NCI-H524 treated with DMSO at 0.1 percent for 48 hours (cell line): ENCODE measurements at places on chromosomes 6 and 20.

GRCh38 chr6:169473663-169474062, 220.0 kb upstream of the THBS2 start:
- no peak for DNase-seq

DNA sequence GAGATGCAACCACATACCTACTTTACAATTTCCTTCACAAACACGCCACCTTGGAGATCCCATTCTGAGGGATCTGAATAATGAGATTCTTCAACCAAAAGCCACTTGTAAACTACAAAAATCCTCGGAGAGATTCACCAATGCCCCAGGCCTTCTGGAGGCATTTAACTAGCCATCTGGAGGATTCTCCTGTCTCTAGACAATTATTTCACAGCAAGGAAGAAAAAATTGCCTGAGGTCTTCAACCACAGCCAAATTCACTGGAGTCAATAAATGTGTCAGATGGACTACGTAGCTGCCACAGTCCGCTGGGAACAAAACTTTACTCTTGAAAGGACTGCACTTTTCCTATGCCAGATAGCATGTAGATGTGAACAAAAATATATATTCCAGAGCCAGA, 19.0 kb upstream of the DCDC2 start:
- peak; percentile 44 for DNase-seq

DNA sequence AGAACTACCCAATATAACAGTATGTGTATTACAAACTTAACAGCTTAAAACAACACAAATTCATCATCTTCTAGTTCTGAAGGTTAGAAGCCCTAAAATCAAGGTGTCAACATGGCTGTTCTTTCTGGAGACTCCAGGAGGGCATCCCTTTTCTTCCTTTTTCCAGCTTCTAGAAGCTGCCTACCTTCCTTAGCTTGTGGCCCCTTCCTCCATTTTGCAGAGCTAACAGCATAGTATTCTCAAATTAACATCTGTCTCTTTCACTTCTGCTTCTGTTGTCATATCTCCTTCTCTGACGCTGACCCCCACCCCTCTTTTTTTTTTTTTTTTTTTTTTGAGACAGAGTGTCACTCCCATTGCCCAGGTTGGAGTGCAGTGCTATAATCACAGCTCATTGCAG, 52.8 kb upstream of the AKIRIN2 start:
- no peak for DNase-seq

DNA sequence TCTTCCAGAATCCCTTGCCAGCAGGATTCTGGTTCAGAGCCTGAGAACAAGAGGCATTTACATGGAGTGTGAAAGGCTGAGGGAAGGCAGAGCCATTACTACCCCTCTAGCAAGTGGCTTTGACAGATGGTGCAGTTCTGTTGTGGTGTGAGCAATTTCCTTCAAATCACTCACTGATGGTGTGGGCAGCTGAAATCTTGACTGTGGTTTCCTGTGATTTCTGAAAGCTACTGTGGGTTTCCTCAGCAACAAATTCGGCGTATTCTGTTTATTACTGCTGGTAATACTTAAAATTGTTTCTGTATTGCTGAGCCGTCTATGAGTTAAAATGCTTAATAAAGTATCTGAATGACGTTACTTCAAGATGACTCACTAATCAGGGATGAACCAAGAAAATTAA, 181.5 kb upstream of the TCF21 start:
- DNase-seq, result peak; percentile 82

- no peak for DNase-seq
Measured at GRCh38 chr20:62127799-62128198, 5.5 kb downstream of the LSM14B start.

- no peak for DNase-seq
Measured at GRCh38 chr6:8027965-8028651, 36.1 kb downstream of the BLOC1S5 start.

DNA sequence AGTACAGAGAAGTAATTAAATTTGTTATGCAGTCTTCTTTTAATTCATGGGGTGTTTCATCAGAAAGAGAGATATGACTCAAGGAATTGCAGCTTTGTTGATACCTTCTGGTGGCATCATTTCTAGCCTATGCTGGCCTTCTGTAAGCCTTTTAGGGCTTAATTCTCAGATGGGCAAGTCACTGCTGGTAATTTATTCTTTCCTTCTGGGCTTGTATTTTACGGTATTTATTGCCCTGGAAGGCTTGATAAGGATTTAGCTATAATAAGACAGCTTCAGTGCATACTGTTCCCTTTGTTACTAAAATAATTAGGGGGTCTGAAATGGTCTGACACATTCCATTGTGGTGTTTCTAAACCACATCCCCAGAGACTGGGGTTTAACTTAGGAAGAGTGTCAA, 57.9 kb upstream of the EMILIN3 start:
- DNase-seq, result no peak

DNA sequence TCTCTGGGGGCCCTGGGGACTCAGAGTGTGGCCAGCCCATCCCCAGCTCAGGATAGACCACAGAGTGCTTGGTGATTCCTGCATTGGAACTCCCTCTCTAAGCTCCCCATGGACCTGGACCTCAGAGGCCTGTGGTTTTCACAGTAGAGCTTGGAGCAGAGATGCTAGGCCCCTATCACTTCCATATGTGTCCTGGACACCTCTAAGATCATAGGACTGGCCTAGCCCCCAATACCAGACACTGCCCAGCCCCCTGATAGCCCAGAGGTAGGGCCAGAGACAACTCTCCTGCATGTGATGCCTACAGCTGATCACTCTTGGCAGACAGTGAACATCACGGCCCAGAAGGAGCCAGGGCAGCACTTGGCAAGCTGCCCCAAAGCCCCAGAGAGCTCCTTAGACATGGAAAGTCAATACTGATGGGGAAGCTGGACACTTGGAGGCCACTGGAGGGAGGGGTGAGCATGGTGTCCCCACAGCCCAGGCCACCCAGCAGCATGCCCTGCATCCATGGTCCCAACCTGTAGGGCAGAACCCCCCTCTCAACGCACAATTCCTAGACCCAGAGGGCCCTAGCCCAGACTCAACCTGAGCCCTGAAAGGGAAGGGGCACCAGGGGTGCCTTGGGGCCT, 27.1 kb downstream of the UBD start:
- no peak for DNase-seq

GRCh38 chr6:138592749-138593123, 93.4 kb upstream of the NHSL1 start:
- DNase-seq, result no peak

DNA sequence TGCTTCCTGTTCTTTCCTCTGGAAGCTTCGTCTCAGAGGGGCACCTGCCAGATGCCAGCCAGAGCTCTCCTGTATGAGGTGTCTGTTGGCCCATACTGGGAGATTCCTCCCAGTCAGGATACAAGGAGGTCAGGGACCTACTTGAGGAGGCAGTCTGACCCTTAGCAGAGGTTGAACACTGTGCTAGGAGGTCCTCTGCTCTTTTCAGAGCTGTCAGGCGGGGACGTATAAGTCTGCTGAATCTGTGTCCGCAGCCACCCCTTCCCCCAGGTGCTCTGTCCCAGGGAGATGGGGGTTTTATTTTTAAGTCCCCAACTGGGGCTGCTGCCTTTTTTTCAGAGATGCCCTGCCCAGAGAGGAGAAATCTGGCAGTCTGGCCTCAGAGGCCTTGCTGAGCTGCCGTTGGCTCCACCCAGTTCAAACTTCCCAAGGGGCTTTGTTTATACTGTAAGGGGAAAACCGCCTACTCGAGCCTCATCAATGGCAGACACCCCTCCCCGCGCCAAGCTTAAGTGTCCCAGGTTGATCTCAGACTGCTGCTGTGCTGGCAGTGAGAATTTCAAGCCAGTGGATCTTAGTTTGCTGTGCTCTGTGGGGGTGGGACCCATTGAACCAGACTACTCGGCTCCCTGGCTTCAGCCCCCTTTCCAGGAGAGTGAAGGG, 326.7 kb downstream of the BCKDHB start:
- no peak for DNase-seq

- no peak for DNase-seq
Measured at GRCh38 chr20:58028123-58028522, 200.3 kb downstream of the ANKRD60 start.

DNA sequence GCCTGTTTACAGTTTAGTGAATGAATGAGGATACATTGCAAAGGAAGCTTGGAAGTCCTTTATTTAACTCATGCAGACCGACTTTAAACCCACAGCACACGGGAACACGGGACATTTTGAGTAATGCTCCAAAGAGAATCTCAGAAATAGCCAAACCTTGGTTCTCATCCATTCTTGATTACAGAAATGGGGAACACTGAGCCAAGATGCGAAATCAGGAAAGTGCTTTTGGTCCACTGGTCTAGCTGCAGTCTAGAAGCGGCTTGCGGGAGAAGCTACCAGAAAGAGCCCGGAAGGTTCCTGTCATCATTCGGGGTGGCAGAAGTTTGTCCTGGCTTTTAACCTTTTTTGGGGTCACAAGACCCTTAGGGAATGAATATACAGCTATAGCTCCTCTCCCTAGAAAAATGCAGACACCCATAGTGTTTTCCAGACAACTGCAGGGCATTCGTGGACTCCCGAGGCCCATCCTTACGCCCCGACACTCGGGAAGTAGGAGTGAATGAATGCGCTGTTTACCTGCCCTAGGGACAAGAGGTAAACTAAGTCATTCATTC, 475 bp upstream of the TMEM181 start:
- no peak for DNase-seq

DNA sequence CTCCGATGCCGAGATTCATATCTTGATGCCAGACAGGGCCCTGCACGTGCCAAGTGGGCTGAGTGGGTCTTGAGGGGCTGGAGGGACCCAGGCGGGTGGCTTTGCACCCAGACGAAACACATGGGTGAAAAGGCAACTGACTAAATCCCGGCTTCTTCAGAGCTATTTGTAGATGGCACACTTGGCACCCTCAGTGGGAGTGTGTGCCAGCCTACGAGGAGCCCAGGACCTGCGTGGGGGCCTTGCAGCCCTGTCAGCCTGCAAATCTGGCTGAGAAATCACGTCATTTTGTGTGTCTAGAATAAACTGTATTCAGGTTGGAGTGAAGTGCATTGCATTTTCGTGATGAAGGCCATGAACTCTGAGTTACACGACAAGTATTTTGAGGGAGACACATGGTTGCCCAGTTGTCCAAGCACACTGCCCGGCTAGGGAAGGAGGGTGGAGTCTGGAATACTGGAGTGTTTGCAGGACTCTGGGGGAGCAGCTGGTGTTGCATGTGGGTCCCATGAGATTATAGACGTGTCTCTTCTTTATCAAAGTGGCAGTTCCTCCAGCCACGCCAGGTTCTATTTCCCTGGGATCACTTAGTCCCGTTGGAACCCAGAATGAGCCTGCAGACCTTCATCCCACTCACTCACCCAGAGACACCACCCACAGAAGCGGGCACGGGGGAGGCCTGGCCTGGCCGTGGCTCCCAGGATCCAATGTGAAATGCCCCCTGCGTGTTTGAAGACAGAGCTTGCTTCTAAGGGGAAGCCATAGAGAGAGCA, 60.2 kb downstream of the DLL1 start:
- no peak for DNase-seq

- DNase-seq, result no peak
Measured at GRCh38 chr20:57398901-57399535, 7.8 kb downstream of the RBM38 start.

DNA sequence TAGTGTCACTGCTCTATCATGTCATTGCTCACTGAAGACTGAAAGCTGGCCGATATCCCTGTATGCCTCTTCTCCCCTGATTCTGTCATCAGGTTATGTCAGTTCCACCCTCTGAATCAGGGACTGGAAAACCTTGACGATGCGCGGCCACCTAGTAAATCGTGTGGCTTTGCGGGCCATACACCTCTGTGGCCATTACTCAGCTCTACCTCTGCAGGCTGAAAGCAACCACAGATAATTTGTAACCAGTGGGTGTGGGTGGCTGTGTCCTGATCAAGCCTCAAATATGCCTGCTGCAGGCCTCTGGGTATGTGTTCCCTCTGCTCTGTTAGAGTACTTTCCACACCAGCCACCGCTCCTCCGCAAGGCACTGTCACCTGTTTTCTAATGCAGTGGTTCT, 105.2 kb downstream of the GMPR start:
- DNase-seq, result no peak

DNA sequence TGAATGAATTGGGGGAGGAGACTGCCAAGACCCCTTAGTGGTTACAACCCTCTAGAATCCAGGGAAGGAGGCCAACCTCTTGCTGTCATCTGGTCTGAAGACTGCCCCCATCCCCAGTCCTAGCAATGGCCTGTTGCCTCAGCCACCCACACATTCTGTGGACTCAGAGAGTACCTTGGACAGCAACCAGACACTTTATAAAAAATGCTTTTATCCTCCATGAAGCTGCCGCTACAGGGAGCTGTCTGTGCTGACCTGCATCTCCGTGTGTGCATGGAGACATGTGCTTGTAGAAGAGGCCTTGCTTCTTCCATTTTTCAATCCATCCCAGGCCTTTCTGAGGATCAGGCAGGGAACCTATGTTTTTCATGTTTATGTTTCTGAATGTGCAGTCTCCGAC, 15.2 kb downstream of the CDH22 start:
- DNase-seq, result no peak

DNA sequence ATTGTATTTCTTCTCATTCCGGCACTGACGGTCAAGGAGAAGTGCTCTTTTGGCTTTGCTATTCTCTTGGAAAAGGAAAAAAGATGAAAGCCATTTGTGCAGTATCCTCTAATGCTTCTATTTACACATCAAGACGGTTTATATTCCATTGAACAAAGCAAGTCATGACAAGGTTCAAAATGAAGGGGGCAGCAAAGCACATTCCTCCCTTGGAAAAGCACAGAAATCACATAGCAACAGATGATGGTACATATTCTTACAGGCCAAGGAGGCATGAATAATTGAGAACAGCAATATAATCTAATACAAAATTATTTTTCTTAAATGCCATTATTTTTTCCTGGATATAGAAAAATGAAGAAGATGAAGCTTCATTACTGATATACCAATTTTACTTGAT, 508.2 kb upstream of the JAG1 start:
- no peak for DNase-seq

DNA sequence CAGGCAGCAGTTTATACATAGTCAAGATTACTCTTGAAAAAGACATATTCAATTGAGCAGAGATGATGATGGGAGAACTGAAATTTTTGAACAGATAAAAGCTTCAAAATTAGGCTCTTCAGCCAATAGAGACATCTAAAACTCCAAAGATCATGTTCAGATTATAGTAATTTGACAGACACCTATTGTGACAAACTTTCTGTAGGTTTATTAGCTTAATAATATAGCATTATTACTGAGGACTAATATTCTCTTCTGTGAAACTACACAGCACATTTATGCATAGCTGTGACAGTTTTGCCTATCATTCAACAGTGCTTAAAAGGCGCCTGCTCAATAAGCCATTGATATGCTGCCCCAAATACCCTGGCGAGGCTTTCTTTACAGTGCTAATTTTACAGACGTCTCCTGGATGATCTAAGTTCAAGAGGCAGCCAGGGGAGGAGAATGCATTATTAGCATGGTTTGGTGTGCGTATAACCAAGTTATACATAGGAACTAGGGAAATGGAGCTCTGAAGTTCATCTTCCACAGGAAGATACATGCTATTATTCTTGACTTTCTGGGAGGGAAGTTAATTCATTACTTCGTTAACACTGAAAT, 21.5 kb downstream of the PLAGL1 start:
- DNase-seq, result no peak

GRCh38 chr20:51386586-51386985, 155.9 kb downstream of the NFATC2 start:
- DNase-seq, result no peak
